SW 1271 (cell line): ENCODE measurements at places on chromosomes 3 and 15.

- no peak for DNase-seq
Measured at GRCh38 chr3:71649757-71650156, 66.2 kb upstream of the FOXP1 start.

DNA sequence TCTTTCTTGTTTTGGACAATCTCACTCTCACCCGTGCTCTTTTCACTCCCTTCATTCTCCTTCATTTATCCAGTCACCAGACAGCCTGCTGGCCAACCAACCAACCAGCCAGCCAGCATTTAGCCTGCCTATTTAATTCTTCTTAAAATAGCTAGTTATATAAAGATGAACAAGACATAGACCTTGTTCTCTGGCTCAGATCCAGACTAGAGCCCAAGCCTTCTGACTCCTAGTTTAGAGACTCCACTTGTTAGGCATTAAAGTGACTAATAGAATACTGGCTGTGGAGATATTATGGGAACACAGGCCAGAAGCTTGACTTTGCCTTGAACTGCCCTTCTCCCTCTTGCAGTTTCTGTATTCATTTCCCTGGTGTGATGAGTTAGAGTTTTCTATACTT is 215.3 kb upstream of the THRB start:
- DNase-seq, result no peak

- DNase-seq, result no peak
Measured at GRCh38 chr3:140216249-140216648, 281.3 kb downstream of the CLSTN2 start.

DNA sequence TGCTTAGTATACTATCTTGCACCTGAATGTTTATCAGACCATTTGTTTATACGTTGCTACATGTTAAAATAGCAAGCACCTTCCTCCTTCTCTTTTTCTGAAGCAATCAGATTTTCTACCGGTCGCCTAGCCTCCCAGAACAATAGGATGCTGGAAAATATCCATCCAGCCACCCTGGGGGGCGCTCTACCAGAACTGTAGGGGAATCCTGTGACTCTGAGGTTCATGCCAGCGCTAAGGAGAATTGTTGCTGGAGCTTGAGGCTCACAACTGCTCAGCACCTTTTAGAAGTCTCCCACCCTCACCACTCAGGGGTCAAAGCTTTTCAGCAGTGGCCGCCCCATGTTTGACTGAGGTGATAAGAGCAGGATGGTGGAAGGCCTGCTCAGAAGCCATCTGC is 27.5 kb downstream of the SQOR start:
- DNase-seq, result no peak
